ENCODE measurements at places on chromosomes 2 and 18.

GRCh38 chr2:38508311-38509039, 94.3 kb downstream of the HNRNPLL start:
- ATAC-seq, result peak; percentile 87

DNA sequence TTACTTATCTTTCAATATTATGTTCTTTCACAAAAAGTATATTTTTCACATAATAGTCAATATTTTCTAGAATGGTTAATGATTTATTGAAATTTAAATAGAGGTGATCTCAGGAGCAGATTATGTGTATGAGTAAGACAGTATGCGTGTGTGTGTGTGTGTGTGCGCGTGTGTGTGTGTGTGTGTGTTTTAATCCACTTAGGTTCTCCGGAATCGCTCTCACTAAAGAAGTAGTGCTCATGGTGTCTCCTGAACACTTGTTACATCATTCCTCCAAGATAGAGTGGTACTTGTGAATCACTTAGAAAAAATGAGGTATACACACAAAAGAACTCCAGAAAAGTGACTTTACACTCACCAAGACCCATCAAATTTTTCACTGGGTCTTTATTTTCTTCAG, 91.0 kb upstream of the KCNH7 start:
- no peak for ATAC-seq

- ATAC-seq, result peak; percentile 47
Observed at GRCh38 chr2:151946899-151947812, 118.9 kb upstream of the ARL5A start.

DNA sequence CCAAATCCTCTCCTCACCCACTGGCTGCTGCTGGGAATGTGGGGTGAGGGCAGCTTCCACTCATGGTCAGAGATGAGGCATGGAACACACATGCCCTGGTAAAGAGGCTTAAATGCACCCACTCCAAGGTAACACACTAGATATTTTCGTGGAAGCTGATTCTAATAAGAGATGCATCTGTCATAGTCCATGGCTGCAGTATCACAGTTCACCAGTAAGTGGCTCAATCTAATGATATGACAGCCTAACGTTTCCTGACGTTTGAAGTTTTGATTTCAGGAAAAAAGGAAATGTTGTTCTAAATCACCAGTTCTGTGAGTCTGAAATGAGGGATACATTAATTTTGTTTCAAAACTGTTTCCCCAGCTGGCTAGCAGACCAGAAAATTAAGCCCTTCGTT, 38.2 kb downstream of the LCT start:
- ATAC-seq, result no peak

DNA sequence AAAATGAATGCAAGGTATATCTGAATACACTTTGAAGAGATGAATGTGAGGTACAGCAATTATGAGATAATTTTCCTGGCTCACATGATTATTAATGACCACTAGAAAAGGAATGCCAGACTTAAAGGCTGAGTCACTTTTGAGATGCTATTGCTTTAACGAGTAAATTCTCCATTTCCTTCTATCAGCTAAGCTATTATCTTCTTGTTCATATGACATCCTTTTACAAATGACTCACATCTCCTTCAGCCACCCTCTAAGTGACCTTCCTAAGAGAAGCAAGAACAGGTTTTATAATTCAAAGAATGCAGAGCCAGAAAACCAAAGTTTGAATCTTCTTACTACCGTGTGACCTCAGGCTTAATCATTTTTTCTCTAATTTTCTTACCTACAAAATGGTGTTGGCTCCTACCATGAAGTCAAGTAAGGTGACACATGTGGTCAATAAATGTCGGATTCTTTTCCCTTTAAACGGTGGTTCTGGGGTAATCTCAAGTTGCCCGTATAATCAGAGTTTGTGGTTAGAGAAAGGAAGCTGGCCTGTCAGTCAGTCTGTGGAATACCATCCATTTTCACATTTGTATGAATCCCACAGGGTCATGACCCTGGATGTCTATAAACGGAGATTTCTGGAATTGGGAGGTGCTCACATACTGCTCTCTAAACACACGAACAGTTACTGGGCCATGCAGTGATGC, 184.0 kb upstream of the PID1 start:
- ATAC-seq, result no peak

Data from stimulated activated memory B cell treated with anti-CD40 and anti-IgM and Interleukin-4, amounts not matched to agents 10 μg/mL and 1 μg/mL and 100 μg/mL, for 72 hours (primary cell).